D341Med (cell line): ENCODE measurements at places on chromosomes 11 and 22.
A peak's percentile ranks its signal among the peaks of the same experiment; 100 is the strongest.

DNA sequence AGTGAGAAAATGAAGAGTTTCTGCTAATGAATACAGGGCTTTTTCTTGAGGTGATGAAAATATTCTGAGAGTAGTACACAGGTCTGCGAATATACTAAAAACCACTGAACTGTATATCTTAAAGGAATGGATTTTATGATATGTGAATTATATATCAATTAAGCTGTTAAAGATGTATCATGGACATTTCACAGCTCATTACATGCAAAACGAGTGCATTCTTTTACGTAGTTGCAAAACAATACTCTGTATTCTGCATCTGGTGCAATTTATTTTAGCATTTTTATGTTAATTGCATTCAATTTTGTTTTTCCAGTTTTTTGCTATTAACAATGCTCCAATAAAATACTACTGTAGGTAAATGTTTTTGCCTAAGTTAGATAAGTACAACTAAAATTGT is 411.6 kb downstream of the DYNC2H1 start:
- DNase-seq, result no peak

DNA sequence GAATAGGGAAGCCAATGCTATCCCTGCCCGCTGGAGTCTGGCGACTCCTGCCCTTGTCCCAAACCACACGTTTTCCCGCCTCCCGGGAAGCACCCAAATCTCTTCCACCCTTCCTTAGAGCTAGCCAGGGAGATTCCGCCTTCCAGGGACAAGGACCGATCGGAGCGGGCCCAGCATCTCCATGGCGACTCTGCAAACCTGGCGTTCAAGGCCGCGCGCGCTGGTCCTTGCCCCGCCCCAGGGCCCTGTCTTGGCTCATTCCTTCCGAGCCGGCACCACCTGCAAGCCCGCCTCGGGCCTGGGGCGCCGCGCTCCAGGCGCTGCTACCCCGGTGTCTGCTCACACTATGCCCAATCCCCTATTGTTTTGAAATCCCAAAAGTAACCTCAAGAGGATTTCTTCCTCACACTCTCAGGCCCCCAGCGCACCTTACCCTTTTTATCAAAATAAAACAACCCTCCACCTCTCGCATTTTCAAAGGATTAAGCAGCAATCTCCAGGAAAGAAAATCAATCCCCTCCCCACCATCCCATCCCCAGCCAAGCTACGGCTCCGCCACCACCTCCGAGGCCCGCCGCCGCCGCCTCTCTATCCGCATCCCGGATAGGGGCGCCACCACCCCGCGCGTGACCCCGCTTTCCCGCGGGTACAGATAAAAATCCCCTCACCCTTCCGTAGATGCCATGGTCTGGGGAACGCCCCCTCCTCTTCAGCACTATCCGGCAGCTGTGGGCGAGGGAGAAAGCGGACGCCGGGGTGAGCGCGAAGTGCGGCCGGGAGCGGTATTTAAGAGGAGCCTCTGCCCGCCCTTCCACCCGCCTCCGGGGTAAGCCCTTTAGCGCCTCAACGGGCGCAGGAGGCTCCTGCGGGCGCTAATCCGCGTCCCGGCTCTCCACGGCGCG is 825 bp downstream of the SLC1A2 start:
- peak; percentile 79 for DNase-seq

GRCh38 chr22:48883211-48883960 is 944.3 kb downstream of the BRD1 start:
- no peak for DNase-seq

DNA sequence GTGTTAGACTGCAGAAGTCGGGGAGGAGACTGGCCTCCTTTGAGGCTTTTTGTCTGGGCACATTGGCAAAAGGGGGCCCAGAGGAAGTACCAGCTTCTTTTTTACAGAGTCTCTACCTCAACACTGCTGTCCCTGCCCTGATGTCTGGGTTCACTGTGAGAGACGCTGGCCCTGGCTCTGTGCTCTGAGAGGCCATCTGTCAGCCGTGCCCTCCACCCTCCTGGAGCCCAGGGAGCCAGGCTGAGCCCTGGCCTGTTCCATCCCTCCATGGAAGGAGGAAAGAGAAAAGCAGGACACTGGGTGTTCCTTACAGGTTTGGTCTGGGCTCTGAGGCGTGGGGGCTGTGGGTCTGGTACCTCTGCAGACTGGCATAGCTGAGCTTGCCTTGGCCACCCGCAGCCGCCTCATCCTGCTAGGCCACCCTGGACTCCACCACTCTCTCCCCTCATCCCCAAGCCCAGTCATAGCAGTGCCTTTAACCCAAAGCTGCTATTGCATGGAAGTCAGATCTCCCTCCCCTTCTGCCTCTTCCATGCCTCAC is 105.5 kb upstream of the PARVA start:
- no peak for DNase-seq

DNA sequence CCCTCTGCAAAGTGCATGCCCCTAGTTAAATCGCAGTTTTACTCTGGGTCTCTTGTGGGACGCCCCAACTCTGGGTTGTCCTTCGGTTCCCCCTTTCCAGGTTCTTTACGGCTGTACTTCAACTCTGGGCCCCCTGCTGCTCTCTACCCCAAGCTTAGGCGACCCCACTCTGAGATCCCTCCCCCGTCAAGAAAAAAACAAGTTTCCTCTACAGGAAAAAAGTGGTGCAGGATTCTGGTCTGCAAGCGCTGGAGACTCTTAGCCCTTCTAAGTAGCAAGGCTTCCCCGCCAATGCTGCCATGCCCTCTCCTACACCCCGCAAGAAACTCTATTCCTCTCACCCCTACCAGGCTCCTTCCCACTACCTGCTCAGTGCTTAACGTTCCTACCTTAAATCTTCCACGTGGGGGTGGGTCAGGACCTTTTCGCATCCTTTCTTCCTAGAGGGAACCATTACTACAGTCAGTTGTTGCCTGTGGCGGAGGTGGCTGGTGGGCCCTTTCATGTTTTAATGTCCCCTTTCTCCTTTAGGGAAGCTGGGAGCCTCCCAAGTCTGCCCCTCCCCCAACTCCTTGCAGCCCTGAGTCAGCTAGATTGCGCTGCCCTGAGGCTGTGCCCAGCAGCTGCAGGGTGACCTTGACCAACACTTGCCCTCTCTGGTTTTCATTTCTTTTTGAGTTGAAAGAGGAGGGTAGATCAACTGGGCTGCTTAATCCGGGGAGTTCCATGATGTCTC is 1.4 kb downstream of the NEFH start:
- DNase-seq, result no peak

GRCh38 chr11:116510886-116511650 is 261.7 kb downstream of the BUD13 start:
- peak; percentile 75 for DNase-seq

GRCh38 chr22:37222440-37222971 is 10.2 kb upstream of the SSTR3 start:
- no peak for DNase-seq

DNA sequence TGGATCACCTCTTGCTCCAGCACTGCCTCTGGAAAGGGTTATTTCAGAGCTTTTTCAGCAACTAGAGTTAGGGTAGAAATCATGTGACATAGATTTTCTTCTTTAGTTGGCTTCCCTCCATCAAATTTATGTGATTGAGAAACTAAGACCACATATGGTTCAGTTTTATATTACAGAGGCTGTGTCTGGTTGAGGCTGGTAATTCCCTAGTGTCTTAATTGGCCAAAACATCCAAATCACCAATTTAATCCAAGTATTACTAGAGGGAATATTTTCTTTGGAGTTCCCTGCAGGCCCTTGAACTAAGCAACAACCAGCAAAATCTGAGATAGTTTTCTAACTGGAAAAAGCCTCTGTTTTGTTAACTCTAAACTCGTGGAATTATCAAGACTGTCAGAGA is 136.3 kb downstream of the ARHGAP42 start:
- DNase-seq, result no peak

DNA sequence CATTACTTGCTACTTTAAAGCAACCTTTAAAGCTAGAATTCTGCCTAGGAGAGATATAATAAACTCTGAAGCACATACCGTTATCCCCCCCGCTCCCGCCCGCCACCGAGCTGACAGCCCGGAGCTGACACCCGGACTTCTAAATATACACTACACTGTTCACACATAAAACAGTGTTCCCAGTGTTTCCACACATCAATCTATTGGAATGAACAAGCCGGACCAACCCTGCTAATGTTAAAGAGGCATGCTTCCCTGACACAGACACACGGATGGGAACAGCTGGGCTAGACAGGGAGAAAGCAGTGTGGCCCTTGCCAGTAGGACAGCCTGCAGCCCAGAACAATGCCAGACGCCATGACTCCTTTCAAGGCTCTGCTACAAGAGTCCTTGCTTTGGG is 108.4 kb upstream of the CSNK2A3 start:
- no peak for DNase-seq

DNA sequence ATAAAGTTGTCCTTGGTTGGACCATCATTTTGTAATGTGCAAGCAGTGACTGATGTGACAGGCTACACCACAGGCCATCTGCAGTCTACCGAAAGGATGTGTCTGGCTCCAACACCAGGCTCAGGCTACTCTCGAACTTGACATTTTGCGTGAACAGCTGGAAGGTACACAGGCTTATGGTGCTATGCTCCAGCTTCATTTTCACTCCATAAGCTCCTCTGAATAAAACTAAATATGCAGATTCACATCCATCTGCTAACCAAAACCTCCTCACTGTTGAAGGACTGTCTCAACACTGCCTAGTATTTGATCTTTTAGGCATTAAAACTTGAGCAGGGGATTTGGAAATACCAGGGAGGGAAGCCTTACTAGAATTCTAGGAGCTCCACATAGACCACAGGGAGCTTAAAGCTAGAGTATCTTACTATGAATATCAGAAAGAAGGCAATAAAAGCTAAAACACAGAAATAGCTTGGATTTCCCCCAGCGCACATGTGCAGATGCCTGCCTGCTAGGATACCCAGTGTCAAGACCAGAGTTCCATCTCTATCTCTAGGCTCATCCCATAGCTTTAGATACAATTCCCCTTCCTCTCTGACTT is 383.9 kb upstream of the FAT3 start:
- no peak for DNase-seq

DNA sequence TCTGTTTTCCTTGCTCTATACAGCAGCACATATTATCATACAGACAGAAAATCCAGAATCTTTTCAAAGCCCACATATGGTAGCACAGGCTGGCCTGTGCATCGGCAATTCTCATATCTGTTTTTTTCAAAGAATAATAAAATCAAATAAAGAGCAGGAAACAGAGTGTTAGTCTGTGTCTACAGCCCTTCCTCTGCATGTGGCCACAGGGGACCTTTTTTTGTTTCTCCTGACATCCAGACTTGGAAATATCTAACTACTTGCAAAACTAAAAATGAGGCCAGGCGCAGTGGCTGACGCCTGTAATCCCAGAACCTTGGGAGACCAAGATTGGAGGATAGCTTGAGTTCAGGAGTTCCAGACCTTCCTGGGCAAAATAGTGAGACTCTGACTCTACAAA is 20.3 kb downstream of the LAYN start:
- DNase-seq, result no peak

- DNase-seq, result no peak
These were observed 146.7 kb downstream of the SPATA19 start for GRCh38 chr11:133698654-133699053.

GRCh38 chr11:95358511-95359340 is 127.7 kb upstream of the SESN3 start:
- no peak for DNase-seq

DNA sequence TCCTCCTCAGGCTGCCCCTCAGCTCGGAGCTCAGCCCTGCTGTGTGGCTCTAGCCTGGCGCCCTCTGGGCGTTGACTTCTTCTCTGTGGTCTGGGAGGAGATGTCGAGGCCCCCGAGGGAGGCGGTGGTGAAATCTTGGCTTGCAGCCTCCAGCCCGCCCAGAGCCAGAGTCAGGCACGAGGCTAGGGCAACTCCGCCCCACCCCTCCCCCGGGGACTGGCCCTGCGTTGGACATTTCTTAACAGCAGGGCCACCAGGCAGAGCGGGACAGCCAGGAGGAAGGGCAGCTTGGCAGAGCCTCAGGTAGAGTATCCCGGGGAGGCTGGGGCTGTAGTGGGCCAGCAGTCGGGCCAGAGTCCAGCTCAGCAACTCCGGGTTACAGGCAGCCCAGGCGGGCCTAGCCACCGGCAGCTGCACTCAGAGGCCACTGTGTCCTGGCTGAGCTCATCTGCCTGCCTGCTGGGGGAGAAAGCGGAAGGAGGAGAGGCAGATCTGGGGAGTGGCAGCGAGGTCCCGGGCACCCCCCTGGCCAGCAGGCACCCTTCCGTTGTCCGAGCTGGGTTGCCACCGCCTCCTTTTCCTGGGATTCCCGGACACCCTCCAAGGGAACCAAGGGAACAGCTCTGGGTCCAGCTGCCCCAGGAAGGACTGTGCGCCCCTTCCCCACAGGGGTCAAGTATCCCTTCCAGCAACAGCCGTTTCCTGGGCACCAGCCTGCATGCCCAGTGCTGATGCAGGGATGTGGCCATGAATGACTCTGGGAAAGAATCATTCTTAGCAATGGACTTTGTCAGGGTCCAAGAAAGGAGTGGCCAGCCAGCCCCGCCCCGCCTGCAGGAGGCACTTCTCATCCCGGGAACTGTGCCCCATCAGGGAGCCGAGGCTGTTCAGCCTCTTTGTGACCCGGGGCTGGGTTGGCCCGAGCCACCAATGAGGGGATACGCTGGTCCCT is at the start of gene ALDH3B1:
ALDH3B1 (plus strand) TSS at position 238 of the 952 bp plus-strand sequence. CDS start 4,971 bp downstream, outside the sequence.
- DNase-seq, result no peak
